ENCODE measurements at places on chromosomes 16 and 17.

GRCh38 chr17:45135978-45136791 is 698 bp downstream of the ACBD4 start:
- no peak for DNase-seq

DNA sequence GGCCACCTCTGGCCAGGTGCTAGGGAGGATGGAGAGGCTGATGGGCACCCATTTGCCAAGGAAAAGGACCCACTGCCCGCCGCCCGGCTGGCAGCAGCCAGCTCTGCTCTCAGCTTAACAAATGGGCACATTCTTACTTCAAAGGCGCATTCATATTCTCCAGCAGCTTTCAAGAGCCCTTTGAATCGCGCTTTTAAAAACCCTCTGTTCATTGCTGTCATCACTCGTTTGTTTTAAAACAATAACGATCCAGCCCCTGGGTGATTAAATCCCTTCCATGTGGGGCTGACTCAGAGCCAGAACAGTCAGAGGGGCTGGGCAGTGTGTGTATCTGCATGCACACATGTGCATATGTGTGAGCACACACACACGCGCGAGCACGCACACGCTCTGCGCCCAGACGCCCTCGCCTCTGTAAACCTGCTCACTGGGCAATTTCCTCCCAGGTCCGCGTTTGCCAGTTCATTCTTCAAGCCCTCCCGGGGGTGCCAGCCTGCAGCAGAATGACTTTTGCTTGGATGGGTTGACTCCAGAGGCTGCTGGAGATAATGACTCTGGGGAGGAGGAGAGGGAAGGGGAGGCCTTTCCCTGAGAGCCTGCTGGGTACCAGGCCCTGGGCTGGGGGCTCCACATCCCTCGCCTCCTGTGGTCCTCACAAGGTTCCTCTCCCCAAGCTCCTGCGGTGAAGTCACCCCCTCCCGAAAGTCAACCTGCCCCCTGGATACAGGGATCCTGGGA is 133.1 kb downstream of the SDK2 start:
- DNase-seq: no peak

- DNase-seq: peak; percentile 80
Observed at GRCh38 chr17:8062435-8062806, 23.6 kb downstream of the ALOX15B start.

DNA sequence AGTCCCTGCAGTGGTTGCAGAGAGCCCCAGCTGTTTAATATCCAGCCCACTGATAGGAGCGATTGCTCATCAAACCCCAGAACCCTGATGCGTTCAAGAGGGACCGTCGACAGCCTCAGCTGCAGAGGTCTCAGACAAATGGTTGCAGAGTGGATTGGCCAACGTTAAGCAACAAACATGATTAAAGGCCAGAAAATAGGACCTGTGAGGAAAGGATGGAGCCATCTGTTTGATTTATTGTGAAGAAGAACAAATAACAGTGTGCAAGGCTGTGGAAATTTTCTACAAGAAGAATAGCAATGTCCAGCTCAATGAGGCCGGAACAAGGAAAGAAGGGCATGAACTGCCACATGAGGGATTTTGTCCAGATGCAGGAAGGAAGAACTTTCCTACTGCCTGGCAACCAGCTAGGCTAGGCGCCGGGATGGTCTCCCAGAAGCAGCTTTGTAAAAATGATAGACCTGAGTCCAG is 138.4 kb upstream of the DNAH9 start:
- DNase-seq: no peak

GRCh38 chr17:27631897-27632725 is 1.1 kb downstream of the LGALS9 start:
- DNase-seq: no peak

- no peak for DNase-seq
Observed at GRCh38 chr17:337866-338265, 14.7 kb downstream of the RPH3AL start.

- no peak for DNase-seq
Observed at GRCh38 chr16:58421529-58421928, 29.3 kb downstream of the GINS3 start.

- no peak for DNase-seq
Observed at GRCh38 chr17:6577686-6578263, 21.4 kb upstream of the PITPNM3 start.

GRCh38 chr17:73555199-73555960 is 88.9 kb downstream of the SDK2 start:
- DNase-seq: no peak

- no peak for DNase-seq
Observed at GRCh38 chr17:79437081-79437480, 173.8 kb downstream of the RBFOX3 start.

DNA sequence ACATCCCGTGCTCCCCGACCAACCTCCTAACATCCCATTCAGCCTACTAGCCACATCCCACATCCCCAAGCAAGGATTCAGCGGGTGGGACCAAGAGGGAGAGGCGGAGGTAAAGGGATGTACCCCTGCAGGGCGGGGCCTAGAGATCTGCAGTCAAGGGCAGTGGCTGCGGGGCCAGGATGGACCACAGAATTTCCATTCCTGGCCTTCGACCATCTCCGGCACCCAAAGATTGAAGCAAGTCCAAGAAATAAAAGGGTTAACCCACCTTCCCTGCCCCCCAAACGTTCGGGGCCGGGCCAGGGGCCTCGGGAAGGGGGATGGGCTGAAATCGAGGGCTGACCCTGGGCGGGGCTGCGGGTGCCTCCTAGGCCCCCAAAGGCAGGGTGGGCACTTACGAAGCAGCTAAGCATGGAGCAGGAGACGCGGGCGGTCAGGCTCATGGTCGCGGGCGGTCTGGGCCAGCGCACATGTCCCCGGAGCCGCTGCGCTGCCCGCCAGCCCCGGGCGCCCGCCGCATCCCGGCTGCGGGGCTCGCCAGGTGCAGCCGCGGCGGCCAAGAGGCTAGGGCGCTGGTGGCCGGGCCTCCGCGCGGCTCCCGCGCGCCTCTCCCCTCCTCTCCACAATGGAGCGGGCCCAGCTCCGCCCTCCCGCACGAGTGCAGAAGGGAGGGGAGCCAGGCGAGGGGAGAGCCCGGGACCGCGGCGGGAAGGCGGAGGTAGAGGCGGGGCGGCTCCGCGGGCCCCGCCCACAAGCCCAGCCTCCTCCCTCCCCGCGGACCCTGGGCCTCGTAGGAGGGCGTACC is at the start of gene MTMR4:
MTMR4 (minus strand) TSS at position 674 of the 805 bp plus-strand sequence; CDS start at position 443, 231 bp downstream.
- peak; percentile 64 for DNase-seq

DNA sequence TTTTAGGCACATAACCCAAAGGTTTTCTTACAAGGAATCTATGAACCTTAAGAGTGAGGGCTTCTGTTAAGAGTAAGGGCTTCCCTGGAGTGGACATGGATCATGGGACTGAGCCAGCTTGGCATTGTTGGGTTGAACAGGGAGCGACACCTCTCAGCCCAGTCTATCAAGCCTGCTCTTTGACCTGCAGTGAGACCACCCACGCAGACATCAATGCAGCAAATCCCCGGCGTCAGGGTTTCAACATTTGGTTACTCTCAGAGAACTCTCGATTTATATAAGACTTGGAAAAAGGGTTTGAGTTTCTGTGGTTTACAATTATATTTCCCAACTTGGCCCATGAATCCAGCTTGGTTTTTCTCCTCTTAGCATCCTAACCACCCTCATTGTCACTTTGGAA is 299.9 kb downstream of the WWOX start:
- DNase-seq: no peak

DNA sequence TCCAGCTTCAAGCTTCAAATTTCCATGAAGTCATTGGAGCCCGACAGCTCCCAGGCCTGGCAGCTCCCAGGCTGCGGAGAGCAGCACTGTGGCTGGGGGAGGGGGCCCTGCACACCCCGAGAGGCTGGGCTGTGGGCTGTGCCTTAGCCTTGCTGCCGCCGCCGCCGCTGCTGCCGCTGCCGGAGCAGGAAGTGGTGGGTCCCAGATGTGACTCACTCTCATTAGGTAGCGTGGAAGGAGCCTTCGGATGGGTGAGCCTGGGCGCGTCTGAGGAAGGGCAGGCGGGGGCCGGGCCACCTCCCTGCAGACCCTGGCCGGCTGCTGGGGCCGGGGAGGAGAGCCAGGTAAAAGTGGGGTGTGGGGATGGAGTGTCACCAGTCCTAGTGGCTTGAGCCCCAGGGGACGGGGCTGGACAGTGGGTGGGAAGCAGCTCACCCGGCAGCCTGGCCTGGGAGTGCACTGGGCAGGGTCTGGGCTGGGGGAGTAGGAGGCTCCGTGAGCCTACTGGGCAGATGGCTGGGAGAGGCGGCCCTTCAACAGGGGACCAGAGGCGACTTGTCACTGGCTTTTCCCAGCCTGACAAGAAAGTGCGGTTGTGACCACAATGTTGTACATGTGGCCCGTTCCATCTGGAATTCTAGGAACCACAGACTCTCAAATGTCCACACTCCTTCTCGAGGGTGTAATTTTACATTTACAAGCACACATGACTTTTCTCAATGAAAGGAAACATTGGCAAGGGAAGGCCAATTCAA is at the start of gene ADCY7:
ADCY7 (plus strand) TSS at position 215 of the 755 bp plus-strand sequence. CDS start 21,629 bp downstream, outside the sequence.
- DNase-seq: peak; percentile 87

DNA sequence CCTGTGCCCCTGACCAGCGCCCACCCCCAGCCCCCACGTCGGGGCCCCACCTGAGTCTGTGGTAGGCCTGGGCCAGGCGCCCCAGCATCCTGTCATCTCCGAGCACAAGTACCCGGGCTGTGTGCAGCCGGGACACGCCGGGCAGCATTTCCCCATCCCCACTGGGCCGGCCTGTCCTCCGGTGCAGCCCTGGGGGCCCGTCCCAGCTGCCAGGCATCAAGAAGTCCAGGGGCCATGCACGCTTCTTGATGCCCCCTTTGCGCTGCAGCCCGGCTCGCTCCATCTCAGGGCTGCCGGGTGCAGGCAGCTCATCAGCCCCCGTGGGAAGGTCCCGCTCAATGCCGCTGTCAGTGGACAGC is 29.3 kb upstream of the MFSD6L start:
- DNase-seq: no peak

DNA sequence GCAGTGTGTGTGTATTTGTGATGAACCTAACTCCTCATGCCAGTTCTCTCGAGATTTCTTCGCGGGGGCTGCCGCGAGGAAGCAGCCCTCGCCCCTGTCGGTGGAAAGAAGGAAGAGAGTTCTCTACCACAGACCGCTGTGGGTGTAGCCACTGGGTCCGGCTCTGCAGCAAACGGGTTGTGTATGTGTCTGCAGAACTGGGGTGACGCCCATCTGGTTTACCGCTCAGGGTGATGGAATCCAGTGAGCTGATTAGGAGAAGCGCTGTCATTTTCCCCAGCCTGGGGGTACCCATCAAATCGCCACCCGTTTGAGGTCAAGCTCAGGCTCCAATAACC is 7.7 kb downstream of the CORO6 start:
- DNase-seq: peak; percentile 40

- no peak for DNase-seq
Observed at GRCh38 chr17:15442311-15443180, 24.9 kb downstream of the CDRT4 start.

DNA sequence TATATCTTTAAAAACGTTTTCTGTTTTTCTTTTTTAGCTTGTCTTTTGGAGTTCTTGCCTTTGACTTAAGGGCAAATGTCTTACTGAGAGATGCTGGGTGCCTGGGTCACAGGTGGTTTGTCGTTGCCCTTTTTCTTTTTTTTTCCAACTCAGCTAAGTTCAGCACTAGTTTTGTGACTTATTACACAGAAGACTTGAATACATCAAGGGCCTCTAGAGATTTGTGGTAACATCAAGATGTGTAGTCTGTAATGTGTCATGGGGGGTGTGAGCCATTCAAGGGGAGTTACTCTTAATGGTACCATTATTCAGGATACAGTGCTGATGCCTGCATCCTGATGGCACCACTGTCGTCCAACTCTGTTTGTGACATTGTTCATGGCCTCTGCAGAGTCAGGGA is 95.1 kb downstream of the PRKCA start:
- DNase-seq: no peak

DNA sequence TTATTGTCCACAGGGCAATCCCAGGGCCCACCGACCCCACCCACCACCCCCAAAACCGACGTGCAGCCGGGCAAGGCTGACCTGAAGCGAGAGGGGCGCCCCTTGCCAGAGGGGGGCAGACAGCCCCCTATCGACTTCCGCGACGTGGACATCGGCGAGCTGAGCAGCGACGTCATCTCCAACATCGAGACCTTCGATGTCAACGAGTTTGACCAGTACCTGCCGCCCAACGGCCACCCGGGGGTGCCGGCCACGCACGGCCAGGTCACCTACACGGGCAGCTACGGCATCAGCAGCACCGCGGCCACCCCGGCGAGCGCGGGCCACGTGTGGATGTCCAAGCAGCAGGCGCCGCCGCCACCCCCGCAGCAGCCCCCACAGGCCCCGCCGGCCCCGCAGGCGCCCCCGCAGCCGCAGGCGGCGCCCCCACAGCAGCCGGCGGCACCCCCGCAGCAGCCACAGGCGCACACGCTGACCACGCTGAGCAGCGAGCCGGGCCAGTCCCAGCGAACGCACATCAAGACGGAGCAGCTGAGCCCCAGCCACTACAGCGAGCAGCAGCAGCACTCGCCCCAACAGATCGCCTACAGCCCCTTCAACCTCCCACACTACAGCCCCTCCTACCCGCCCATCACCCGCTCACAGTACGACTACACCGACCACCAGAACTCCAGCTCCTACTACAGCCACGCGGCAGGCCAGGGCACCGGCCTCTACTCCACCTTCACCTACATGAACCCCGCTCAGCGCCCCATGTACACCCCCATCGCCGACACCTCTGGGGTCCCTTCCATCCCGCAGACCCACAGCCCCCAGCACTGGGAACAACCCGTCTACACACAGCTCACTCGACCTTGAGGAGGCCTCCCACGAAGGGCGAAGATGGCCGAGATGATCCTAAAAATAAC is 3.0 kb downstream of the SOX9 start:
- no peak for DNase-seq

- no peak for DNase-seq
Observed at GRCh38 chr17:354651-355556, 2.3 kb upstream of the RPH3AL start.

DNA sequence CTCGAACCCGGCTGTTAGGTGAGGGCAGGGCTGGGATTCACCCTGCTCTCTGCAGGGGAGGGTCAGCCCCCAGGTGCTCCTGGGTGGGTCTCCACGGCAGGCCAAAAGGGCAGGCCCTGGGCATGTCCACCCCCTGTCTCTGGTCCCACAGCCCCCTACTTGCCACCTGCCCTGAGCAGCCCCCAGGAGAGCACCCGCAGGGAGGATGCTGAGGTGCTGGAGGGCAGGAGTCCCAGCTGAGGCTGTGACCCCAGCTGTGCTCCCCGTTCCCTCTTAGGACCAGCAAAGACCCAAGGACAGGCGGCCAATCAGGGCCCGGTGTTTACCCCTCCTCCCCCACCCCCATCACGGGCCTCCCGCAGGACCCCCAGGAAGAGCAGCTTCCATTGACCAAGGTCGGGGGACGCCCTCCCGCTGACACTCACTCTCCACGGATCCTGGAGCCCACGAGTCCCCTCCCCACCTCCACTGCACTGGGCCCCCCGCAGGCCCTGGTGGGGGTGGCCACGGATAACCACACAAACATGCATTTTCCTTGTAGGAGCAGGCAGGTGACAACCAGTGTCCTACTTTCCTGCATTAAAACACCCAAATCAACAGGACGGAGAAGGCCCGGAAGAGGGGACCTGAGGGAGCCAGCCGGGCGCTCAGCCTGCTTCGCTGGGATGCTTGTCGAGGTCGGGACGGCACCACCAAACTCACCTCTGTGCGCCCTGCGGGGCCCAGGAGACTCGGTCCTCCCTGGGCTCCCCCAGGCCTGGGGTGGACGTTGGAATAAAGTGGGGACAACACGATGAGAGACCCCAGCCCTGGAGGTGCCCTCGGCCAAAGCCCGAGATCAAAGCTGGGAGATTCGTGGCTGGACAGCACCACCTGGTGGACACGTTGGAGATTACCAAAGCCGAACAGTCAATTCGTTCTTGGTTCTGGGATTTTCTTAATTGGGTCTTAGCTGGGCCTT is 22.5 kb upstream of the ENPP7 start:
- DNase-seq: peak; percentile 26

- no peak for DNase-seq
Observed at GRCh38 chr17:79340333-79341221, 266.0 kb downstream of the ENGASE start.
